ENCODE measurements at places on chromosomes 11 and 22.

DNA sequence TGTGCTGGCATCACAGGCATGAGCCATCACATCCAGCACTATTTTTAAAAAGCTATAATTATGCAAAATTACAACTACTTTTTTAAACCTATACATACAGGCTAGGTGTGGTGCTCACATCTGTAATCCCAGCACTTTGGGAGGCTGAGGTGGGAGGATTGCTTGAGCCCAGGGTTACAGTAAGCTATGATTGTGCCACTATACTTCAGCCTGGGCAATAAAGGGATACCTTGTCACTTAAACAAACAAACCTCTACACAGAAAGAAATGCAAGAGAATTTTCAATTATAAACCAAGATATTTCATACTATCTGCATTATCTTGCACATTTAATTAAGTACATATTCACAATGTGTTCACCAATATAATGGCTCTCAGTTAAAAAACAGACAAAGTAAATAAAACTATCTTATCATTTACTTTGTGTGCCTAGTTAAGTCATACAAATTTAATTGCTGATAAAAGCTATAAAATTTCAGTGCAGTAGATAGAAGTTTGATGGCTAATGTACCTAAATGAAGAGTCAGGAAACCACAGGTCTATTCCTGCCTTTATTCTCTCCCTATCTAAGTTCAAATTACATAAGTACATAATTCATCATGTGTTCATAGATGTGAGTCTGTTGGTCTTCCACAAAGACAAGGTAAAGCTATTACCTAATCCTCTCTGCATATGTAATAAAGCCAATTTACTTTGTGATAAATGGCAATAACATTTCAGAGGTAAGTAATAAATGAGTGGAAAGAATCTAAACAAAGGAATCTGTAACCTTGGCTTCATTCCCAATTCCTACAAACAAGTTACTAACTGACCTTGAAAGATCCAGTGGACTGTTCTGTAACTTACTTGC lies 9.0 kb upstream of the RDX start:
- peak; percentile 65 for DNase-seq

GRCh38 chr22:30041475-30041874 lies 38.8 kb upstream of the HORMAD2 start:
- no peak for DNase-seq

GRCh38 chr11:131356206-131356605 lies 14.2 kb upstream of the NTM start:
- no peak for DNase-seq

- peak; percentile 42 for DNase-seq
Observed at GRCh38 chr11:64058494-64058893, 22.8 kb downstream of the FLRT1 start.
